ENCODE measurements at places on chromosomes 1 and 21. TPM values are rescaled to one million over a fixed set of nuclear protein-coding genes. Genes with fewer than 3 reads are reported as not detected.

DNA sequence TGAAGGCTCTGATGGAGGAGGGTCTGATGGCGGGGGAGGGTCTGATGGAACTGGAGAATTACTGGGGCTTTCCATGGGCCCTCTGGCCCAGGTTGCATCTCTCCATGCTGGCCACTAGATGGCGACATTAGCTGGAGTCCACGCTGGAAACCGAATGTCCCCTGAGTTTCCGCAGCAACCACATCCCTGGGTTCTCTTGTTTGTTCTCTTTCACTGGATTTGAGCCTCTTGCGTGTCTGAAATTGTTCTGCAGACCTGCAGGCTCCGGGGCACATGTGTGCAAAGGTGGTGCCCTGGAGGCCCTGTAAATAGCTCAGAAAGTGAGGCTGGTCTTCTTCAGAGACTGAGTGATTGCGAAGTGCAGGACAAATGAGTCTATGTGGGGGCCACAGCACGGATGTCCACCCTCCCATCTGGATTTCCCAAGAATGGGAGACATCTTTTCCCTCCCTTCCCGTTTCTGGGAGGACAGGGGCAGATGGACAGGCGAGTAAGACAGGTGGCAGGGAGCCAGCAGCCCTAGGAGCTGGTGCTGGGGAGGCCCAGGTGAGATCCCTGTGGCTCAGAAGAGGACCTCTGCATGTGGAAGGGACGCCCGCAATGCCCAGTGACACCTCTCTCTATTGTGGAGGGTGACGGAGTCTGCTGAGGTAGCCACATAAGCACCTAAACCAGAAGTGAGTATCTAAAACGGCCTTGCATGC lies 73.2 kb upstream of the ABCG1 start:
- peak; percentile 53 for DNase-seq

DNA sequence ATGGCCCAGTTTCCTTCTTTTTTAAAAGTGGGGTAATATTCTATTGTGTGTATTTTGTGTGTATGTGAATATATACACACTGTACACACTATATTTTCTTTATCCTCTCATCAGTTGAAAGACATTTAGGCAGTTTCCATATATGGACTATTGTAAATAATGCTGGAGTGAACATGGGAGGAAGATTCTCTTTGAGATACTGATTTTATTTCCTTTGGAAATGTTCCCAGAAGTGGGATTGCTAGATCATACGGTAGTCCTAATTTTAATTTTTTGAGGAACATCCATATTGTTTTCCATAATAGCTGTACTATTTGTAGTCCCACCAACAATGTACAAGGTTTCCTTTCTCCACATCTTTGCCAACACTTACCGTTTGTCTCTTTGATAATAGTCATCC lies 51.0 kb downstream of the F3 start:
- DNase-seq, result no peak

DNA sequence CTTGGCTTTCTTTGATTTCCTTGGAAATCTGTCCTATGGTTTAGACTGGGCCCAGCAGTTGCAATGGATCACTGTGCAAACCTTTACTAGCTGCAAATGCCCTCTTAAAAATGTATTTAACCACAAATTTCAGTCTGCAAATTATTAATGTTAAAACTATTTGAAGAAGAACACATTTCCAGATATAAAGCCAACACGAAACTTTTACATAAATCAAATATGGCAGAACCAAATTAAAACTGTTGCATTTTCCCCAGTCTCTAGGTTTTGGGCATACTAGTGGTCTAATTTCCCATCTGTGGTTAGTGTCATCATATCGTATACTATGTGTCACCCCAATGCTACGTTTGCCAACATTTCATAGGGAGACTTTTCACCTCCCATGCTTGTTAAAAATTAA lies 52.3 kb downstream of the HMCN1 start:
- no peak for DNase-seq

ADAMTSL4 gene
- 0.31 TPM for total RNA-seq

GRCh38 chr1:197063212-197063611 lies 3.8 kb downstream of the F13B start:
- no peak for DNase-seq

GRCh38 chr1:36236302-36236701 lies 12.1 kb downstream of the THRAP3 start:
- DNase-seq, result no peak

DNA sequence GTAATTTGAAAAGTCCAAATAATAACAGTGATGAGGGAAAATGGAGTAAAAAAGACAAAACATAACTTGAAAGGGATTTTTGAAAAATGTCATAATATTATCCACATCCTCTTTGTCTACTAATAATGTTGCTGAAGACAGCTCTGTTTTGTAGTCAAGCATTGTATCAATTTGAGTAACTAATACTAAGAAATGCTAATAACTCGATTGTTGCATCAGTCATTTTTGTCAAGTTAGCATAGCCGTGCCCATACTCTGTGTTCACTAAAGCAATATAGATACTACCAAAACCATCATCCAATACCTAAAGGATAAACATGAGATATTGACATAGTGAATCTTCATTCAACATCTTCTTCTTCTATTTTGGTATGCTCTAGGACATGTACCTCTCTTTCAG lies 17.3 kb downstream of the PDC start:
- DNase-seq, result no peak

DNA sequence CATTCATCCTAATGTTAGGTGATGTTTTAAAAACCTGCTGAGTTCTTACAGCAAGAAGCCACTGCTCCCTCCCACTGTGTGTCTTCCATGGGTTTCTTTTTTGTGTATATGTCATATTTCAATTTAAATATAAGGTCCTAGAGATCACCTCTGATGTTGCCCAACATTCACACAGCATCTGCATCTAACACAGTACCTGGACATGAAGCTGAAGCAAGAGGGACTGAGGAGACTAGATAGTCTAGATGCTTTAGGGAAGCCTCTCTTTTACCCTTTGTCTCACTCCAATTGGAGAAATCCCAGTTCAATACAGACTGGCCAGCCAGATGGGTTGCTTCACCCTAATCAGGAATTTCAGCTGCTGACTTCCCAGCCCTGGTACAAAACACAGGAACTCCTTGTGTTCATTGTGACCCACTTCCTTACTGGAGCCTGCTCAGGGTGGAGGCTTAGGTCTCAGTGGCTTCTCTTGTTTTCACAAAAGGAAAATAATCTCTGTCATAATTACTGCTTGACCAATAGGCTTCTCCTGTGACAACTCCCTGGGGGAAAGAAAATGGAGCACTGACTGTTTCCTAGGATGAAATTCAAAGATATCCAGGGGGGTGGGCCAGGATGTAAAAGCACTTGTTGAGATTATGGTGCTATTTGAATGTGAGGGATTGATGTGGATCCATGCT lies 17.3 kb downstream of the BTG2 start:
- no peak for DNase-seq

GRCh38 chr1:17869815-17870214 lies 114.7 kb downstream of the ACTL8 start:
- no peak for DNase-seq

- DNase-seq, result no peak
These were observed 12.3 kb downstream of the OR2T11 start for GRCh38 chr1:248622570-248623001.

FAM72D gene
- 1.1 TPM for total RNA-seq

GRCh38 chr1:66984491-66984890 lies 59.7 kb downstream of the MIER1 start:
- no peak for DNase-seq

GRCh38 chr1:32989160-32990050 lies 24.8 kb upstream of the RNF19B start:
- DNase-seq, result no peak

SEC16B gene
- 0.78 TPM for total RNA-seq

DNA sequence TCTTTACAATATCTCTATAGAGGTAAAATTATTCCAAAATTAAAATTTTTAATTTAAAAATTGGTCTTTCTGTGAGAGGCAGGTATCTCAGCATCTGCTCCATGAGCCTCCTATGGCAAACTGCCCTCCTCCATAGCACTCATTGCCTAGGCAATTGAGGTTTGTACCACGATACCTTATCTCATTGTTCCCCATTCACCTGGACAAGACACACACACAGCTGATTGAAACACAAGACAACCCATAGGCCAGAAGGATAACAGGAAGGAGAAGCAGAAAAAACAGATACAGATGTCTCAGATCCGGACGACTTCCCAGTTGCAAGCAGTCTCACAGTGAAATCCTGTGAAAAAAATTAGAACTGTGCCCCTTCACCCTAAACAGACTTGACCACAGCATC lies 24.3 kb downstream of the RHBDL2 start:
- DNase-seq, result no peak

BEND5 gene
- total RNA-seq, result 18.2 TPM
